ENCODE measurements at places on chromosomes 1 and 21. TPM values are rescaled to one million over a fixed set of nuclear protein-coding genes. Genes with fewer than 3 reads are reported as not detected.

- no peak for DNase-seq
Observed at GRCh38 chr1:44485229-44485933, 80.3 kb downstream of the RNF220 start.

DNA sequence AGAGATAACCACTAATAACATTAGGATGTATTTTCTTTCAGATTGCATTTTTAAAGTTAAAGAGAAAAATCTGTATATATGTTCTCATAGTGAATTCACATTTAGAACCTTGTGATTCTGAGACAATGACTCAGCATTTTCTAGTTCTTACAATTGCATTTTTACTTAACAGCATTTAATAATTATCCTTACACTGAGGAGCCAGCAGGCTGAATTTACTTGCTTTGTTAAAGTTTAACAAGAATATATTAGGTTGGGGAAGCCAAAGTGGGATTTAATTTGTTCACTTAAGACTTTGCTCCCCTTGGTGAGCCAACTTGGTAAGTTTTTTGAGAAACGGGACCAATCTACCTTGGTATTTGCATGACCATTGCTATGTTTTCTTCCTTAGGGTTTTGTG lies 4.5 kb downstream of the PATJ start:
- no peak for DNase-seq

DNA sequence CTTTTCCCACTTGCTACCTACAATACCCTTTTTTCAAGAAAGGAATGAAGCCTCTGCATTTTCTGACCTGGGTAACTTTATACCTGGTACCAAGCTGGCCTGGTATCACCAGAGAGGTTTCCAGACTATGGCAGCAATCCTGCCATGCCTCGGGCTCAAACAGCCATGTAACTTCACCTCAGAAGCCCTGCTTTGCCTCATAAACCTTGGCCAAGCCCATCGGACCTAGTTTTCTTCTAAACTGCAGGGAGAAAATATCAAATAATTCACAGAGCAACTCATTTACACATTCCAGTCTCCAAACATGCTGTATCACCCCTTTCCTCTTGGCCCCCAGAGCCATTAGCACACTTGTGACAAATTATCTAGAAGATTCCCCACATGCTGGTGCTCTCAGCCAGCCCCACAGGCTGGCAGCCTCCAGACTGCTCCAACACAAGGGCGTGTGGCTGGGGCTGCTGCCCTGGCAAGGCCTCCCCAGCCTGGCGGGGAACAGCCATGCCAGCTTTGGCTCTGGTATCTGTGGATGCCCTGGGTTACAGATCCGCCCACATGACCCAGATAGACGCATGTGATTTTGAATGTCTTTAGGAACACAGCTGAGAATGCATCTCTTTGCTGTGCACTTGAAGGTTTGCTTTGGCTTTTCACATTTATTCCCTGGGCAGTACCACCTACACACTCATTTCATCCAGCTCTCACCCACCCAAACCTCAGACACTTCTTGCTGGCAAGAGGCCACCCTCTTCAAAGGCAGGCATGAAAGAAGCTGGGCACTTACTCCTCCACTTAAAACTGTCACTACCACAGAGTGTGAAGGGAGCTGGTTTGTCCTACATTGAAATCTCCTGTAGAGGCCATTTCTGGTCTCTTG lies 70.0 kb upstream of the BCAR3 start:
- DNase-seq, result no peak

Gene GJB5
- total RNA-seq, result not detected

Gene ZYG11A
- not detected for total RNA-seq

Gene UFC1
- total RNA-seq, result 116 TPM

Gene AADACL4
- not detected for total RNA-seq

Gene HDAC1
- total RNA-seq, result 154 TPM

Gene BSND
- not detected for total RNA-seq

Gene FAM110D
- total RNA-seq, result not detected

Measured in naive thymus-derived CD8-positive, alpha-beta T cell (primary cell).